Hepatic stellate cell (primary cell): ENCODE measurements at places on chromosomes 16 and 17.

DNA sequence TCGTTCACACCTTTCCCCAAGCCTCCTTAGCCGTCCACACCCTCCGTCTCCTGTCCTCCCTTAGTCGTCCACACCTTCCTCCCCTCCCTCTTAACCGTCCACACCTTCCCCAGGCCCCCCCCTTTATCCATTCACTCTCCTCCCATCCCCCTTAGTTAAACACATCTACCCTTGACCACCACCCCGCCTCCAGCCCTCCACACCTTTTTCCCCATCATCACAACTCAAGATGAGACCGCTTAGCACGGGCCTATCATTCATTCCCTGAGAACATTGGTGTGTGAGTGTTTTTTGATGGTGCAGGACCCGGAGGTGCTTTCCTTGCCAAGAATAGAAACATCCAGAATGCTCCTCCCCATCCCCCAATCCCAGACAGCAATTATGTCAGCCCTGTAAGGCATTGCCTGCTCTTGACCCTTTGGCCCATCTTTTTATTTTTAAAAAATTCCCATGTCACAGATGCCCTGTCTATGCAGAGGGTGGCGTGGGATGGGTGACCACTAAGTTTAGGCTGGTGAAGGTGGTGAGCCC is 1.4 kb downstream of the TENT4B start:
- no peak for DNase-seq

DNA sequence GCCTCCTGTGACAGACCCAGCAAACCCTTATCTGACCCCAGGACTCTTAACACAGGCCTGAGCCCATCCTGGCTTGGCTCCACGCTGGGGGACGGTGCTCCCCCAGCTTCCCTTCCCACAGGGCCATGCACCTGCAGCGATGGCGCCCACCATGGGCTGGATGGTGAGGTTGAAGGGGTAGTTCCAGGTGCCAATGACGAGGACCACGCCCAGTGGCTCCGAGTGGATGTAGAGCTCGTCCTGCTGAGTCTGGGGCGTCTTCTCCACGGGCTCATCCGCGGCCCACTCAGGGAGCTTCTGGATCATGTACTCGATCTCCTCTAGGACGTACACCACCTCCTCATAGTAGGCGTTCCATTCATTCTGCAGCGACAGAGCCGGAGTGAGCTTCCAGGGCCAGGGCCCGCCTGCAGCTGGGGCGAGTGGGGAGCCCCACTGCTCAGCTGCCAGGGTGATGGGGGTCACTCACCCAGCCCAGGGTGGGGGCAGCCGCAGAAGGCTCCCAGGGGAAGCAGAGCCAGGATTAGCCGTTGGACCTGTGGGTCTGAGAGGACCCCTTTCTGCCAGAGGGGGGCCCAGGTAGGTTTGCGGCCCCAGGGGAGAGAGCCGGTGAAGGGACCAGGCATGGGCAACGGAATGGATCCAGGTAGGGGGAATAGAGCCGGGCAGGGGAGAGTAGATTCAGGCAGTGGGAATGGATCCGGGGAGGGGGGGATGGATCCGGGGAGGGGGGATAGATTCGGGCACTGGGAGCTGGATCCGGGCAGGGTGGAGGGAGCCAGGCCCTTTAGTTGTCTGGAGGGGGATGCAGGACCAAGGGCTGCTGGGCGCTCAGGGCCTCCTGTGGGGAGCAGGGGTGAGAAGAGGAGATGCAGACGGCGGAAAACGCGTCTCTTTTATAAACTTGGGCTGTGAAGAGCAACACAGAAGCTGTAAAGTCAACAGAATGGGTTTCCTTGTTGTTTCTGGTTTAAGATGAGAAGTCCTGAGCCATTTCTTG is 4.7 kb downstream of the ALDH3A1 start:
- no peak for DNase-seq

DNA sequence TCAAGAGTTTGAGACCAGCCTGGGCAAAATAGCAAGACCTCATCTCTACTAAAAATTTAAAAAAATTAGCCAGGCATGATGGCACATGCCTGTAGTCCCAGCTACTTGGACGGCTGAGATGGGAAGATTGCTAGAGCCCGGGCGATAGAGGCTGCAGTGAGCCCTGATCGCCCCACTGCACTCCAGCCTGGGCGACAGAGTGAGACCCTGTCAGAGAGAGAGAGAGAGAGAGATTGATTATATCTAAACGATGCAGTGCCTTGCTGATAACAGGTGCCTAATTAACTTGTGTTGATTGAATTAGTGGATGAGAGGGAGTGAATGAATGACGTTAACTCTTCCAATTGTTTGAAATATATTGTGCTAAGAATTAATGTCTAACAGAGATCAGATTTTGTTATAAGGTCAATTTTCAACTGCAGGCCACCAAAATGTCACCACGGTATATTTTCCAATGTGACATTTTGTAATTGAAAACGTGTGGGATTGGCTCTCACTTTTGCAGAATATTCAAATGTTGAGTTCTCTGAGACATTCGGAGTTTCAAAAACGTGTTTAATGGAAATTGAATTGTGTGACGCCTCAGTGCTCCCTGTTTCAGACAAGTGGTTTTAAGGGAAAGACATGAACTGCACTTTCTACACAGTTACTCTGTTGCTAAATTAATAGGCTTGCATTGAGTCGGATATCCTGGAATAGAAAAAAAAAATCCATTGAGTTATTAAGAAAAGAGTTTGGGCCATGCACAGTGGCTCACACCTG is 53.6 kb downstream of the ABAT start:
- DNase-seq, result no peak

- DNase-seq, result no peak
Observed at GRCh38 chr17:70523426-70523825, 354.1 kb downstream of the KCNJ2 start.

DNA sequence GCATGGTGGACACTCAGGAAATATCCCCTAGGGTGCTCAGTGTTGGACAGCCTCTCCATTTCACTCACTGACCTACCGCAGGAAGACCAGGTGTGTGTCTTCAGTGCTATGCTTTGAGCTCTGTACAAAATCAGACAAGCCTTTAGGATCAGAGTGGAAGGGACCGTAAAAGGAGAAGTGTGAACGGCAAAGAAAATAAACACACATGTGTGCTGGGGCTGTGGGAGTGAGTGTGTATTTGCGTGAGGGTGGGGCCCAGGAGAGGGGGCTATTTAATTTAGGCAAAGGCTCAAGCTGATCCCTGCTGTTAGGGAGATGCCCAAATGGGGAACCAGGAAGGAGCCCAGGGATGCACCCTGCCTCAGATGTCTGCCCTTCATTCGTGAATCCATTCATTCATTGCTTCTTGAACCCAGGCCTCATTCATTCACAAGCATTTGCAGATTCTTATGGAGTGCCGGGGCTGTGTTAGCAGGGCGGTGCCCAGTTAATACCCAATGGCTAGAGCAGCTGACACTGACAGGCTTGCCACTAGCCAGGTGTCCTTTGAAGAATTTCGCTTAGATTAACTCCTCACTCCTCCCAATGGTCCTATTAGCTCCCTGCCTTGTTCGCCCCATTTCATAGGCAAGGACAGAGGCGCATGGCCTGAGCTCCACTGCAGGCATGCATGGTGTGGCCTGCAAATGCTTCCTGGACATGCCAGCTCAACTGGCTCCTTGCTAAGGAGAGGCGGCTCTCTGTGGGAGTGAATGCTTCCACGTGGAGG is 296.7 kb upstream of the FOXF1 start:
- no peak for DNase-seq

DNA sequence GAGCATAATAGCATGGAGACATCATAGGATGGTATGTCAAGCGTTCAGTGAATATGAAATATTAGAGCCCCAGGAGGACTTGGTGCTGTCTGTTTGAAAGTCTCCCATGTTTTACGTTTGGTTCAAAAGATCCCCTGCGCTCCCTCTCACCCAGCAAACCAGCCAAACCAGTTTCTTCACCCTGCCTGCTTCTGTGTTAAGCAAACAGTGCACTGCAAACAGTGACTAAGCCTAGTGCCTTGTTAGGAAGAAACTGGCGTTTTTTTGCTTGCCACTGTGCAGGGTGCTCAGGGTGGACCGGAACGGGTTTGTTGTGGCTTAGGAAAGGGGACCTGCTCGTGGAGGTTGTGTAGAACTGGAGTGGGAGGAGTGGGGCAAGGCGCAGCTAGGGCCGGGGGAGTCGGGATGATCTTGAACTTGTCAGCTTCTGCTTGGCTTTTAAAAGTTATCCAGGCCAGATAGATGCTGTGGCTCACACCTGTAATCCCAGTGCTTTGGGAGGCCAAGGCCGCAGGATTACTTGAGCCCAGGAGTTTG is 7.7 kb downstream of the CDH1 start:
- DNase-seq, result no peak

DNA sequence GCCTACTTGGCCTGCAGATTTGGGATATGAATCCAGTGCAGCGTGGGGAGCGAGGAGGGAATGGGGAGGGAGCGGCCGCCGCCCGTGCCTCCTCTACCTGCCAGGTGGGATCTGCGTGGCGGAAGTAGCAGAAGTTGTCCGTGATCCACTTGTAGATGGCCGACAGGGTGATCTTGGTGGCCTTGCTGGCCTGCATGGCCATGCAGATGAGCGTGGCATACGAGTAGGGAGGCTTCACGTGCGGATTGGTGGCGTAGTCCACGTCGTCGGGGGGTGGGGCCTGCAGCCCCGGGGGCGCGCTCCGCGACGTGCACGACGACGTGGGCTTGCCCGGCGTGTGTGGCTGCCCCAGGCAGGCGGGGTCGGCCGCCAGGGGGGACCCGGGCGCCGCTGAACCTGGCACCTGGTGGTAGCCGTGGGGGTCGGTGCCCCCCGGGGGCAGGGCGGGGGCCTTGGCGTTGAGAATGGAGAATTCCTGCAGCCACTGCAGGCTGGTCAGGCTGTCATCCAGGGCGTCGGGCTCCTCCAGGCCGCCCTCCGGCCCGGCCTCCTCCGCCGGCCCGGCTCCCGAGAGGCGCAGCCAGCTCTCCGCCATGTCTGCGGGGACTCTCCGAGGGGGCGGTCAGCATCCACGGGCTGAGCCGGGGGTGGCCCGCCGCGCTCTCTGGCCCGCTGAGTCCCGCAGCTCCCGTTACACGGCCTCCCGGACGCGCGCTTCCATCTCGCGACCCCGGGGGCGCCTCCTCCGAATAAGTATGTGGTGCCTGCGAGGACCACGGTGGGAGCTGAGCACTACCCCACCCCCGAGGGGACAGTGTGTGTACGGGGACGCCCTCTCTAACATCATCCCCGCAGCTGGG is 1.0 kb downstream of the FOXJ1 start:
- no peak for DNase-seq

DNA sequence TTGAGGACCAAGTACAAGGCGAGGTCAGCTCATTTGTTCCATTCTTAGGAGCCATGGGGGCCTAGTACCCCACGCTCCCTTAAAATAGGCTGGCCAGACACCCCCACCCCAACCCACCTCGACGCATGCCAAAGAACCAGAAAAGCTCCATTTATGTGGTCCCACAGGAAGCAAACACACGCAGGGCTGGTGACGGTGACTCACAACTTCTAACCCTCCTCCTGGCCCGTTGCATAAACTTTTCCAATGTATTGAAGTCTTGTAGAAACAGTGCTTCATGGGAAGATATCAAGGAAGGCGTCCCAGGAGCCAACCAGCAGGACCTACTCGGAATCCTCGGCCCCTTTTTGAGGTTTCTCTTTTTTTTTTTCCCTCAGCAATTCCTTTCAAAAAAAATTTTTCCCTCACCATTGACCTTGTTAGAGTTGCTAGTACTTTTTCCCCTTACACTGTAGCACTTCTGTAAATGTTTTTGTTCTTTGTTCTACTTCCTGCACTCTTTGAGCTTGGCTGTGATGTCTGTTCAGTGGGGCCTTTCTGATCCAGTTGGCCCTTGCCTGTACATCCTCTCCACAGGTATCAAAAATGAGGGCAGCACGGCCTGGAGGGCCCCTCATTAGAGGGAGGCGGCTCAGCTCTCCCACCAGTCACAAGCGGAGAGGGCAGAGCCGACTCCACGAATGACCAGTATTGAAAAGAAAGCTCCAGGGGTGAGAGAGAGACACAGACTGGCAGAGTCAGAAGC is 208.3 kb downstream of the RGS9 start:
- DNase-seq, result no peak

GRCh38 chr17:685006-685405 is 29.6 kb downstream of the VPS53 start:
- no peak for DNase-seq

- DNase-seq, result peak; percentile 82
Observed at GRCh38 chr17:27244491-27245223, 49.3 kb upstream of the WSB1 start.

GRCh38 chr17:15957608-15958307 is 12.8 kb downstream of the ADORA2B start:
- no peak for DNase-seq

GRCh38 chr17:19295473-19296135 is 58.4 kb downstream of the EPN2 start:
- DNase-seq, result no peak

GRCh38 chr16:58510097-58510775 is 5.1 kb upstream of the SETD6 start:
- DNase-seq, result no peak

DNA sequence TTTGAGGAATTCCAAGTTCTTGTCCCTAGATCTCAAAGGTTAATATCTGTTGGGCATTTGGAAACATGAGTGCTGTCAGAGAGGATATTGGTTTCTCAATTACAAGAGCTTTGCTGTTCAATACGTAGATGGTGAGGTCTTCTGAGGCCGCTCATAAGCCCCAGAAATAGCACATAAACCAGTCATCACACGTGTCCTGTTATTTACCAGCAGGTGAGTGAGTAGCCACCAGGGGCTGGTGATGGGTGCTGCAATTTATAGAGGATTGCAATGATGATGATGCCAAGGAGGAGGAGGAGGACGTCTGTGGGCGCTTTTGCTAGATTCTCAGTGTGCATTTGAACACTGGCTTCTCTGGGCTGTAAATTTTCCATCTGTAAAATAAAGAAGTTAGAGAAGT is 89.0 kb downstream of the SALL1 start:
- no peak for DNase-seq

- no peak for DNase-seq
Observed at GRCh38 chr17:46262271-46262670, 32.7 kb upstream of the LRRC37A start.

- no peak for DNase-seq
Observed at GRCh38 chr17:65552214-65552613, 9.2 kb downstream of the AXIN2 start.

DNA sequence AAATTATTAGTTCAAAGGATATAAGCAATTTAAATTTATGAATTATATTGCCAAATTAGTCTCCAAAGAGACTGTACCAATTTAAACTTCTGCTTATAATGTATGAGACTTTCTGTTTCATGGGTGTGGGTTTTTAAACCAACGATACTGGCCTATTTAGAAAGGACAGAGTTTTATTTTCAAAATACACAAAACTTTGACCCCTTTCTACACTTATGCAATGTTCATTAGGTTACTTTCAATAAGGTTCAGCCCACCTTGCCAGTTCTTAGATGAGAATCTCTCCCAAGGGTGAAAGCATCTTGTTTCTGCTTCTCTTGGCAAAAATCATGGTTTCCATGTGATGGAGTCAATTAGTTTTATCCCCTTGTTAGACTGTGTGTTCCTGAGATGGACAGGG is 84.7 kb downstream of the MYO1D start:
- no peak for DNase-seq

- no peak for DNase-seq
Observed at GRCh38 chr16:73697336-73697735, 599.3 kb upstream of the PSMD7 start.

DNA sequence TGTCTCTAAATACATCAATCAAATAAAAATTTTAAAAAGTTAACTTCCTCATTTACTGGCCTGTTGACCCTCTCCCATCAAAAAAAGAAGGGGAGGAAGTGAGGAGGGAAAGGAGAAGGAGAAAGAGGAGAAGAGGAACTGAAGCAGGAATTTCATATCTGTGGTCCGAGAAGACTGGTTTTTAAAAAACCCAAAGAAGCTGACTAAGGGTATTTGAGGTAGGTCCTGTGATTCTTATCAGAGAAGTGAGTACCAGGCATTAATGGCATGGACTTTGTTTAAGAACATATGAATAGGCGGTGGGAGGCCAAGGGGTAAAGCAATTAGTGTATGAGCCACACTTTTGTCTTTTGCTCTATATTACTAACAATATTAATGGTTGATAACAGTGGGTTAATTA is 2.0 kb downstream of the SLC46A1 start:
- DNase-seq, result no peak
